Immature natural killer cell (primary cell): ENCODE measurements at places on chromosomes 4 and X. TPM values are rescaled to one million over a fixed set of nuclear protein-coding genes. Genes with fewer than 3 reads are reported as not detected.

Gene CNGA1
- polyA plus RNA-seq: not detected

Gene SPP1
- polyA plus RNA-seq: not detected

Gene POLR2B
- 68.8 TPM for polyA plus RNA-seq

Gene ADH1C
- polyA plus RNA-seq: not detected

Gene STARD8
- not detected for polyA plus RNA-seq

Gene PSAPL1
- polyA plus RNA-seq: not detected

Gene NPY2R
- not detected for polyA plus RNA-seq

Gene GPR119
- polyA plus RNA-seq: not detected

Gene NCAPG
- polyA plus RNA-seq: 1.5 TPM

Gene NPY5R
- polyA plus RNA-seq: not detected

Gene IL13RA1
- 3.7 TPM for polyA plus RNA-seq

Gene HTN3
- not detected for polyA plus RNA-seq

Gene MMRN1
- polyA plus RNA-seq: not detected

Gene RPL36A
- polyA plus RNA-seq: 753 TPM

Gene CDS1
- polyA plus RNA-seq: not detected

- no peak for DNase-seq
Observed at GRCh38 chr4:110924761-110925160, 301.9 kb upstream of the PITX2 start.

- DNase-seq: no peak
Observed at GRCh38 chrX:47313056-47313455, 57.3 kb upstream of the ZNF157 start.

DNA sequence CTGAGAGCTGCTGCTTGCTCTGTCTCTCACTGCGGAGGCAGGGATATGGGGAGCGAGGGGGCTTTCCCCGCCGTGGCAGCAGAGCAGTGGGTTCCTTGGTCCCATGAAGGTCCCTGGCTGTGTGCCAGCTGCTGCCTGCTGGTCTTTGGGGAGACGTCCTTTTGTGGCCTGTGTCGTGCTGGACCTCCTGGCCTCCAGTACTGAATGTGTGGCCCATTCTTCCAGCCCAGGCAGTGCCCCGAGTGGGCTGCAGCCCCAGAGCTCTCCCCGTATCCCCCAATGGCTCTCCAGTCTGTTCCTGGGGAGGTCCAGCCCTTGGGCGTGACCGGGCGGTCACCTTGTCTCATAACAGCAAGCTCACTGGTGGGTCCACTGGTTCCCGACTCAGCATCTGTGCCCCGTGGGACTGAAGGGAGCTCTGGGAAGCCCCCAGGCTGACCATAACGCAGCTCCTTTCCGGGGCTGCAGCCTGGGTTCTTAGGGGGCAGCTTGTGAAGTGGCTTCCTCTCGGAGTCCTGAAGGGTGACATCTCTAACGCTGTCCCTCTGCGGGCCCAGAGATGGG lies 115.6 kb downstream of the SMIM20 start:
- no peak for DNase-seq

DNA sequence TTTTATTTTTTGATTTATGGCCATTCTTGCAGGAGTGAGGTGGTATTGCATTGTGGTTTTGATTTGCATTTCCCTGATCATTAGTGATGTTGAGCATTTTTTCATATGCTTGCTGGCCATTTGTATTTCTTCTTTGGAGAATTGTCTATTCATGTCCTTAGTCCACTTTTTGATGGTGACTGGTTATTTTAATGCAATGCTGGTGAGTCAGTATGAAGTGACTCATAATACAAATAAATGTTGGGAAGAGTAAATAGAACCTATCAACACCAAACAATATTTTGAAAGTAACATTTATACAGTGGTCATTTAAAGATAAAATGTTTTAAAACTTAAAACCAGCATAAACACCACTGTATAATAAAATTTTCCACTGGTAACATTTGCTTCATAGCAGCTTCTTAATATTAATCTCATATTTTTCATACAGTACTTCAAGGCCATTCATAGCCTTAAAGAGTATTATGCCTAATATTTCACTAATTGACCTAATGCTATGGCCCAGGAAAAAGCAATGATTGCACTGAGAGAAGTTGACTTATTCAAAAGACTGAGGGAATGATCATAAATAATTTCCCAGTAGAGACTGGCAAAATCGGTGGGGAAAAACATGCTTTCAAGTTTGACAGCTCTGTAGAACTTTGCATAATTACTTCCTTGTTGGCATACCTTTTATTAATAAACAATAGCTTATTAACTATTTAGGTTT lies 33.9 kb downstream of the CASK start:
- no peak for DNase-seq

DNA sequence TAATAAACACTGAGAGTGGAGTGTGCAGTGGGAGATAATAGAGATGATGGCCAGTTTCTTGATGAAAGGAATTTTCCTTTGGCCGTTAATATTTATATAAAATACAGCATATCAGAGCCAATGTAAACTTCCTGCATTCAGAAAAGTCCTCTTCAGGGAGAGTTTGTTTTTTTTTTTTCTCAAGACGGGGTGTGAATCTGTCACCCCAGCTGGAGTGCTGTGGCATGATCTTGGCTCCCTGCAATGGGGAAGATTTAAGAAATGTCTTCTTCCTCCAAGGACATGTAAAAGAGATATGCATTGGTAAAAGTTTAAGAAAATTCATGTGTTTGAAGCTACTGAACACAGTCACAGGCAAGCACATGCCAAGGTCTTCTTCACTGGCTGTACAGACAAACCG lies 25.4 kb upstream of the TBC1D9 start:
- no peak for DNase-seq

DNA sequence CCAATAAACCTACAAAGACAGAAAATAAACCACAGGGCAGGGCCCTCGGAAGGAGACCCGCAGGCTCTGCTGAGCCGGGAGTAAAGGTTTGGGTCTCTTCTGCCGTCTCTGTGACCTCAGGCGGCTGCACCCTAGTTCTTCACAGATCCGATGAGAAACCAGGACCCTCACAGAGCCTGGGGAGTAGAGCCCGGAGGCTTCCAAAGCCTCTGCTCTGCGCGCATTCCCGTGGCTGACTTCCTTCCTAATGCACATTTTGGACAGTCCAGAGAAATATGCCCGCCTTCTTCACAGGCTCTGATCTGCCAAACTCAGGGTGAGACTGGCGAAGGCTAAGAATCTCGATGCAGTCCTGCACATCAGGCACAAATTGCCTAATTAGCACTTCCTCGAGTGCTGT lies 245.5 kb downstream of the EVC2 start:
- no peak for DNase-seq

DNA sequence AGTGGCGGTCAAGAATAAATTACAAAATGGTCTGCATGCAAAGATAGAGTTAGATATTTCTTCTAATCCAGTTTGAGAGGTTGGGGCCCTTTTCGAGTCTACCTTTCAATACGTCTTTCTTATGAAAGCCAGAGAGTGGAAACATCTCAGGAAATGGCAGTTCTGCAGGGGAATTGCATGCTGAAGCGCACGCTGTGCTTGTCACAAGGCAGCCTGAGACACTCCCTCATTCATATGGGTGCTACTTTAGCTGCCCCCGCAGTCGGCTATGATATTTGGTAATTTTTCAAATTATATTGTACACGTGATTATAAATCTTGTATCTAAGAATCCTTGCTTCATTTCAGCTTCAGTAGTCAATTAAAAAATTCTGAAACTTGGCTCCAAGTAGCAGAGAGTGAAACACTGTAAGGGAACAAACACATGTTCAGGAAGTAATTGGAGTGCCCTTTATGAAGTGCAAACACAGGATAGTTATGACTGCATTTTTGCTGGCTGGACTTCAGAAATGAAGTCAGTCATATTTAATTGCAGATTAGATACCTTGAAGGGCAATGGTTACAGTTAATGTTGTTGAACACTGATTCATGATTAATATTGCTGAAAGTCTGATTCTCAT lies 145.5 kb upstream of the NAP1L5 start:
- DNase-seq: no peak

DNA sequence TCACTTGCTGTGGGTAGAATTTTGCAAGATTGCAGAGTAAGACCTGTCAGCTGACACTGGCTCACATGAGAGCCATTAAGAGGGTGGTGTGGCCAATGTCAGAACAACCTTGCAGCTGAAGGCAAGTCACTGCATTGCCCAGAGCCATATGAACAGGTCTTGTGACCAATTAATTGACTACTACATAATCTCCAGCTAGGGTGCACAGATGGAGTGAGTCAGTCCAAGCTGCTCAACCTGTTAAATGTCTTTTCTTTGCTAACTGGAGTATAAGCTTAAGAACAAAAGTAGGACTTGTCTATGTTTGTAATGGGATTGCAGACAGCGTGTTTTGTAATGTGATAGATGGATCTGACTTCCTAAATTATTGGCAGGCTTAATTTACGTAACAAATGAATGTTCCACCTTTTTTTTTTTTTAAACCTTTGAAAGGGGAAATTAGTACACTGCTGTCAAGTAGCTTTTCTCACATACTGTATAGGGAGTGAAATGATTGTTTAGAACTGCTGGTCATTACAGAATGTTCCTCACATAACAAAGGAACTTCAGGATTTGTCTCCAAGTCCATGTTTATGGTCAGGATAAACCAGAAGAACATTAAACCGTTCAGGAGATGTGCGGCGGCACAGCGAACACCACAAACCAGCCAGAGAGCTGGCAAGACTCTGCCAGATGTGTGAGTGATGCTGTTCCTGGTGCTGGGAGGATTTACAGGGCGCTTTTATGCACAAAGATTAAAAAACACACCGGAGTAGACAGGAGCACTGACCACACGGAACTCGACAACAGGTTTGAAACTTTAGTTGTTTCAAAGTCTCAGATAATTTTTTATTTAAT lies 37.0 kb downstream of the FNIP2 start:
- DNase-seq: no peak

- DNase-seq: no peak
Observed at GRCh38 chr4:168734703-168735678, 238.1 kb downstream of the PALLD start.

DNA sequence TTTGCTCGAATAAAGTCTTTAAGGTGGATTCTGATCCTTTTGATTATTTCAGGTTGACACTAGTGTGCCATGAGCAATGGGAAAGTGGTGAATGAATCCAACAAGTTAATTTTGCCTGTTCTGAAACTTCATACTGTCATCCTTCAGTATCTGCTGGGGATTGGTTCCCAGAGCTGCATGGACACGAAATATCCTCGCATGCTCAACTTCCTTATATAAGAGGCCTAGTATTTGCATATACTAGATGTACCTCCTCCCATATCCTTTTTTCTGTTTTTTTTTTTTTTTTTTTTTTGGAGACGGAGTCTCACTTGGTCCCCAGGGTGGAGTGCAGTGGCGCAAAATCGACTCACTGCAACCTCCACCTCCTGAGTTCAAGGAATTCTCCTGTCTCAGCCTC lies 23.0 kb upstream of the PDS5A start:
- DNase-seq: no peak

DNA sequence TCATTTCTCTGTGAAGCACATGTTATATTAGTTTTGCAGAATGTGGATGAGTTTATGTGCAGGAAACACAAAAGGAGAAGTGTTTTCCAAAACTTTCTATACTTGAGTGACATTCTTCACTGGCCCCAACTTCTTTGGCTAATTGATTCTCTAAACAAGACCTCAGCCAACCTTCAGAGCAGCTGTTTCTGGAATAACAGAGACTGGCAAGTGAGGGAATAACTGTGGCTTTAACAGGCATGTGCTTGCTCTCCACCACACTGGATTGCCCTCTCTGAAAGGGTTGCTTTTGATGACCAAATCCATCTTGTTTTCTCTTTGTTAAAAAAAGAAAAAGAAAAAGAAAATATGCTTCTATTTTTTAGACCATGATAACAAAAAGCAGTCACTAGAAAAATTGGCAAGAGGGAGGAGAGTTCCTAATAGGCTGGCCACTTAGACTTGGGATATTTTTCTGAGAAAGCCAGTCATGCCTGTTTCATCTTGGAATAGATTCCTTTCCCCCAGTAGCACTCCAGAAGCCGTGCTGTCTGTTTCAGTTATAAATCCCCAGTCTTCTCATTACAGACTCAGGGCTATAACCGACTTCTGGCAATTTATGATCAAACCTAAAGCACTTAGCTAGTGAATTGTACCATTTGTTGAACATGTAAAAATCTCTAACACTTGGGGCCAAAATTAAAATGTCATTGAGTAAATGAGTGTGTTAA lies 295.0 kb upstream of the NR3C2 start:
- no peak for DNase-seq

GRCh38 chrX:46838974-46839480 lies 2.2 kb downstream of the RP2 start:
- DNase-seq: no peak

GRCh38 chr4:98262431-98262830 lies 1.2 kb downstream of the RAP1GDS1 start:
- no peak for DNase-seq

- no peak for DNase-seq
Observed at GRCh38 chr4:173272996-173273395, 61.2 kb downstream of the HMGB2 start.

- no peak for DNase-seq
Observed at GRCh38 chr4:143085659-143086058, 99.1 kb upstream of the USP38 start.

DNA sequence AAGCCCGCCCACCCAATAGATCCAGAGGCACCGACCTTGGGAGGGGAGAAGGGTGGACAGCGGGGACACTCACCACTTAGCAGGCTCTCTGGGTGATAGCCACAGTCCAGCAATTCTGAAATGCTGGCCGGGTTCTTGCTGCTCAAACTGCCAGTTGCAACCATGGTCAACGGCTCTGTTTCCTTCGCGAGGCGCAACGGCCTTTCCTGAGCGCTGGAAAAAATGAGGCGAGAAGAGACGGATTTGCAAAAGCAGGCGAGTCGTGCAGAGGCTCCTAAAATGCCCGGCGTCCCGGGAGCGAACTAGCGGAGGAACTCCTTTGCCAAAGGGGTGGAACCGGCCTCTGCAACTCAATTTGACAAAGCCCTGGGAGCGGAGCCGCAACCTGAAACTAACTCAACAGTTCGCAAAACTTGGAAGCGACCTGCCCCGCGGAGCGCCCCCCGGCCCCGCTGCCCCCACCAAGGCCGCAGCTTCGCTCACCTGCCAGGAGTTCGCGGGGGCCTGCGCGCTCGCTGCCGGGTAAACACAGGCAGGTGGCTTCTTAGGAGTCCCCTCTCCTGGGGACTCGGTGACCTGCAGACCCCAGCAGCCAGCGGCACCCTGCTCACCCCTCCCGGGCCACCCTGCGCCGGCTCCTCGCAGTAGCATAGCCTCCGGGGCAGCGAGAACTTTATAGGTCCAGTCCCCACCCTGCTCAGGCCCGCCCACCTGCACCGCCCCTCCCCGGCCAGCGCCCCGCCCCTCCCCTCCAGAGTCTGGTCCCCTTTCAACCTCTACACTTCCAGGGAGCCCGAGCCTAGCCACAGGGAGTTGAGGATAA lies at the start of gene DDIT4L:
Gene DDIT4L, minus strand, starts transcription at position 649 of the 823 bp plus-strand sequence. Its CDS starts 485 bp downstream, at position 164.
- peak; percentile 5 for DNase-seq

- no peak for DNase-seq
Observed at GRCh38 chr4:40228497-40229365, 31.9 kb downstream of the RHOH start.

- DNase-seq: no peak
Observed at GRCh38 chrX:123807835-123808416, 51.9 kb upstream of the XIAP start.

DNA sequence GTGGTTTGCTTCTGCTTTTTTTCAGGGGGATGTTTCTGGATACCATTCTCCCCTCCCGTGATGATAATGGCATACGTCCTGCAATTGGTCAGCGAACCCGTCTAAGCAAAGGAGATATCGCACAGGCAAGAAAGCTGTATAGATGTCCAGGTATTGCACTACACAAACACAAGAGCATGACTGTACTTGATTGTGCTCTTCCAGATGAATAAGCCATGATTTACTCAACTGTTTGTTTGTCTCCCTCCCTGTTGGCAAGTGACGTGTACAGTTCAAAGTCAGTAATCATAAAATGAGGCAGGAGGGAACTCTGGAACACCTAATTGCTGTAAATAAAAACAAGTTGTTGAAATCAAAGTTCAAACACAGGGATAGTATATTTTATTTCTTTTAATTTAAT lies 141.4 kb downstream of the TLL1 start:
- no peak for DNase-seq

- DNase-seq: no peak
Observed at GRCh38 chrX:135275973-135276372, 24.1 kb downstream of the ETDA start.
